ENCODE measurements at places on chromosomes 12 and 14.

DNA sequence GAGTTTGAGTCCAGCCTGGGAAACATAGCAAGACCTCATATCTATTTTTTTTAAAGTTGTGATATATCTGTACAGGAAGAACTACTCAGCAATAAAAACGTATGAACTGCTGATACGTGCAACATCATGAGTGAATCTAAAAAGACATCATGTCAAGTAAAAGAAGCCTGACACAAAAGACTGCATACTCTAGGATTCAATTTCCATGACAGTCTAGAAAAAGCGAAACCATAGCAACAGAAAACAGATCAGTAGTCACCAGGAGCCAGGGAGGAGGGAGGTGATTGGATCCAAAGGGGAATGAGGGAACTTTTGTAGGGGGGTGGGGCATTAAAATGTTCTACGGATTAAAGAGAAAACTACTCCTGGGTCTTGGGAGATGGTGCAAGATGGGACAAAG, 8.7 kb upstream of the RGS6 start:
- DNase-seq = no peak

GRCh38 chr14:85332401-85332800, 197.5 kb upstream of the FLRT2 start:
- no peak for DNase-seq

GRCh38 chr14:74299061-74299545, 3.6 kb downstream of the ABCD4 start:
- DNase-seq = peak; percentile 33

DNA sequence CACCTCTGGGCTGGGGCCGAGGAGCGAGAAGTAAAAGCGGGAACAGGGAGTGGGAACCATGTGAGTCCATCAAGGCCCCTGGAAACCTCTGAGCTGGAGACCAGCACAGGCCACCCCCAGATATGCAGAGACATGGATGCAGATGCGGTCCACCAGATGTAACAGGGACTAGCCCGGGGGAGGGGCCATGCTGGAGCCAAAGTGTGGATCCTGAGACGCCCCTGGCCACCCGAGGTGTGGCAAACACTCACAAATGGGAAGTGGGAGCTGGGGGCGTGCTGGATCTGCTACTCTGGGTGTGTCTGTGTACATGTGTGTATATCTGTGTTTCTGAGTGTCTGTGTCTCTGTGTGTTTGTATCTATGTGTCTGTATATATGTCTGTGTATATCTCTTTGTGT, 12.8 kb downstream of the MYL2 start:
- DNase-seq = no peak

DNA sequence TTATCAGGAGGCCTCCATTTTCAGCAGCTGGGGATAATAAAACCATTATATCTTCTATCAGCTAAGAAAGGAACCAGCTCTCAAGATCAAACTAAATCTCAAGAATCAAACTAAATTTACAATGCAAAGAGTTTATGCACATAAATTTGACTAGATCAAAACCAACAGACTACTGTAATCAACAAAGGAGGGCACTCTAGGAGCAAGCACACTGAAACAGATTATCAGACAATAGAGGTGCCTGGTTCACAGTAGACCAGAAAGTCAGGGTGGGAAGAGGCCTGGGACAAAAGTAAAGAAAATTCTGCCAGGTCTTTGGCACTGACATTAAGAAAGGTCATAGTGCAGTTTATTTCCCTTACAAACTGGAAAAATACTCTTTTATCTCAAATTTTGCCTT, 61.0 kb downstream of the HECTD4 start:
- no peak for DNase-seq

DNA sequence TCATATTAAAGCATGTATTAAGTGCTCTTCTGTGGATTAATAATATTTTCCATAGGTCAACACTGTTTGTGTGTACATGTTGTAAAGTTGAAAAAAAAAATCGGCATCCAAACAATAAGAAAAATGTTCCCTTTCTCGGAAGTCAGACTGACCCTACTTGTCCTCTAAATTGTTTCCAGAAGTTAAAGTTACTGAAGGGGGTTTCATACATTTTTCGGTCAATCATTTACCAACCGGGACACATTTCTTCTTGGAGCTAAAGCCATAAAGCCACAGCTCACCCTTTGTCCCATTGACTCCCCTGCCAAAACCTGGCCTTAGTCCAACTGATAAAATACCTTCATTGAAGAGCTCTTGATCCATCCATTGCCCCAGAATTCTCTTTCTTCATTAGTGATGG, 230.0 kb downstream of the ANO2 start:
- no peak for DNase-seq

GRCh38 chr12:29278673-29279420, 102.1 kb downstream of the ERGIC2 start:
- DNase-seq = no peak

DNA sequence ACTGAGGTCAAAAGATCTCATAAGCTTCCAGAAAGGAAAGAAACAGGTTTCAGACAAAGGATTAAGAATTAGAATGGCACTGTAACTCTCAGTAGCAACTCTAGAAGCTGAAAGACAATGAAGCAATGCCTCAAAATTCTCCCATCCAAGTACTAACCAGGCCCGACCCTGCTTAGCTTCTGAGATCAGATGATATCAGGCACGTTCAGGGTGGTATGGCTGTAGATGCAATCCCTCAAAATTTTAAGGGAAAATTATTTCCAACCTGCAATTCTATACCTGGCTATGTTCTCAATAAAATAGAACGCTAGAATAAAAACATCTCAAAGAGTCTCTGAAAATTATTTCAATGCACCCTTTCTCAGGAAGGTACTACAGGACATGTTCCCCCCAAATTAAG, 19.6 kb downstream of the NOXRED1 start:
- no peak for DNase-seq

DNA sequence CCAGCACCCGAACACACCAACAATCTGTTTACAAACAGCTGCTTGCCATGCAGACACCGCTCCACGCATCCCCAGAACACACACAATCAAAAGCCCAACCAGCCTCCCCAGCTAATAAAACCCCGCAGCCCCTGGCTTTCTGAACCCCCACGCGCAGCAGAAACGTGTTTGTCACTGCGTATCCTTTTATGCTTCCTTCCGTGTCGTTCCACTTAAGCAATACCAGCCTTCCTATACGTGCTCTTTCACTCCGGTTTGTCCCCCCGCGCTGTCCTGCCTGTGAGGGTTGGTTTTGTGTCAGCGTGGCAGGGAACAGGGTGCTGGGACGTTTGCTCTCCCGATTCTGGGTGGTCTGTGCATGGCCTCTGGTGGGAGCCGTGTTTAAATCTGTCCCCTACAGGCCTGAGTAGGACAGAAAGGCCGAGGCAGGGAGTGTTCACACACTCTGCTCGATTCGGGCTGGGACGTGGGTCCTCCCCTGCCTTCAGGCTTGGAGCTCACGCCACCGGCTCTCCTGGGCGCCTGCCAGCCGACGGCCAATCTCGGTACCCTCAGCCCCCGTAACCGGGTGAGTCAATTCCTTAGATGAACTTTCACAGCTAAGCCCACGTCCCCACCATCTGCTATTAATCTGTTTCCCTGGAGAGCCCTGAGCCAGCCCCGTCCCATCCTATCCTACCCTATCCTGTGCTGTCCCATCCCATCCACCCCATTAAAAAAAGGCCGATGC, 60.0 kb downstream of the NOC4L start:
- no peak for DNase-seq

DNA sequence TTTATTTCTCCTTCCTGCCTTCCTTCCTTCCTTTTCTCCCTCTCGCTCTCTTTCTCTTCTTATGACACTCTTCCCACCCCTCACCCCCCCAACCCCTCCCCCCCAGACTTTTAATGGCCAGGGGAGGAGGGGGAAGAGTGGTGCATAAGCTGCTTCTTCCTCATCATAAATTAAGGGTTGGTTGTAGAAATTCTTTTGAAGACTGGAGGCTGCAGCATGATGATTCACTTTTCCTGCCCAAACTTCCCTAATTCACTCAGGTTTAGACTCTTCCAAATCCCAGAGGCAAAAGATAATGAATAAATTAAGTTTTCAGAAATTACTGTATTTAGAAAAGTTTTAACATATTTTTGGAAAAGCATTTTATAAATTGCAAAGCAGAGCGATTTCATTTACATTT, 58.2 kb downstream of the GRIP1 start:
- no peak for DNase-seq

DNA sequence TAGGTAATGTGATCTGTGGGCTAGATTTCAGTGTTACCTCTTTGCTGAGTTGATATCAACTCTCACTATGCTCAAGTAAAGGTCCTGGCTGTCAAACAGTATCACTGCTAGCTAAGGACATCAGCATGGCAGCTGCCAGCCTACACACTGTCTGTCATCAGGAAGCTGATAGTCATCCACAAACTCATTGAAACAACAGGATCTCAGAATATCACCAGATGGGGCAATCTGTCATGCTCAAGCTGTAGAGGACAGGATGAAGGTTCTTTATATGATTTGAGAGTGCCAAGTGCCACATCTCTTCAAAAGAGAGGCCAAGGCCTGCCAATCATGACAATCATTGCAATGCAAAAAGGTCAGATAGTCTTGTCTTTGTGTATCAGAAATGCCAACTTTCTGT, 811.5 kb upstream of the SEL1L start:
- no peak for DNase-seq

- no peak for DNase-seq
Measured at GRCh38 chr12:33587784-33588712, 148.4 kb upstream of the SYT10 start.

Measured in CD4-positive, alpha-beta T cell treated with Interleukin-12 subunit alpha and Interleukin-12 subunit beta, for 1 hour (primary cell).